ENCODE measurements at places on chromosomes 7 and 10. TPM values are rescaled to one million over a fixed set of nuclear protein-coding genes. Genes with fewer than 3 reads are reported as not detected.

Gene CCL24
- not detected for total RNA-seq

Gene ATXN7L1
- 10.8 TPM for total RNA-seq

Gene TMUB1
- total RNA-seq = 12.0 TPM

Gene GPNMB
- total RNA-seq = 7.2 TPM

Gene GARIN1A
- total RNA-seq = 0.92 TPM

All from diencephalon (tissue), 1 donor.